MV-4-11 (cell line): ENCODE measurements at places on chromosomes 1 and 21.

DNA sequence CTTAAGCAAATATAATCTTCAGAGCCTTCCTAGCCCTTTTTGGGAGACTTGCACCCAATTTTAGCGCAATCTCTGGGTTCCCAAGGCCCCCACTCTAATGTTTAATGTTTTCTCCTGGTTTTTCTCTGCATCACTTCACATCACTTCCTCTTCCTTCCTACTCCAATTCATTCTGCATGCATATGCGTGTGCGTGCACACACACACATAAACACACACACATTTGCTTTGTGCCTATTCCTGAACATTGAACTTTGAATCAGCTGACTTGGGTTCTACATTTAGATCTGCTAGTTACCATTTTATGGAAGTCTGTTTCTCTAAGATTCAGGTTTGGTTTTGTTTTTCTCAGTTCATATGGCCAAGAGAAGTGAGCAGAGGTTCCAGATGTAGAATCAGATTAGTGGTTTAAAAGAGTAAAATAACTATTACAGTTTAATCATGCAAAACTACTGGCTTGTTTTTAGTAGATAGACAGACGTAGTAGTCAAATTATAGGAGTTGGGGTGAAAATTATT lies 7.4 kb upstream of the EDEM3 start:
- no peak for DNase-seq

- no peak for DNase-seq
Observed at GRCh38 chr1:230032516-230033281, 34.3 kb upstream of the GALNT2 start.

GRCh38 chr1:2934642-2935081 lies 86.6 kb upstream of the ACTRT2 start:
- no peak for DNase-seq

- no peak for DNase-seq
Observed at GRCh38 chr1:55951291-55951690, 628.1 kb downstream of the PLPP3 start.

DNA sequence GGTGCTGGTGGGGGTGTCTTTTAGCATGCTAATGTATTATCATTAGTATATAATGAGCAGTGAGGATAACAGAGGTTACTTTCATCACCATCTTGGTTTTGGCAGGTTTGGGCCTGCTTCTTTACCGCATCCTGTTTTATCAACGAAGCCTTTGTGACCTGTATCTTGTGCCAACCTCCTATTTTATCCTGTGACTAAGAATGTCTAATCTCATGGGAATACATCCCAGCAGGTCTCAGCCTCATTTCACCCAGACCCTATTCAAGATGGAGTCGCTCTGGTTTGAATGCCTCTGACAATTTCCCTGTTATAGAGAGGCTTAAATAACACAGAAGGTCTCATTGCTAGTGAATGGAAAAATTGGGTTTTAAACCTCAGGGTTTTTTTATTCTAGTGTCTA lies 300.8 kb upstream of the PROX1 start:
- DNase-seq: no peak

GRCh38 chr1:184929711-184930202 lies 44.6 kb downstream of the NIBAN1 start:
- peak; percentile 73 for DNase-seq

- DNase-seq: no peak
Observed at GRCh38 chr1:193221651-193222050, 35.2 kb upstream of the B3GALT2 start.
